ENCODE measurements at places on chromosomes 3 and 15.
A peak's percentile ranks its signal among the peaks of the same experiment; 100 is the strongest.

DNA sequence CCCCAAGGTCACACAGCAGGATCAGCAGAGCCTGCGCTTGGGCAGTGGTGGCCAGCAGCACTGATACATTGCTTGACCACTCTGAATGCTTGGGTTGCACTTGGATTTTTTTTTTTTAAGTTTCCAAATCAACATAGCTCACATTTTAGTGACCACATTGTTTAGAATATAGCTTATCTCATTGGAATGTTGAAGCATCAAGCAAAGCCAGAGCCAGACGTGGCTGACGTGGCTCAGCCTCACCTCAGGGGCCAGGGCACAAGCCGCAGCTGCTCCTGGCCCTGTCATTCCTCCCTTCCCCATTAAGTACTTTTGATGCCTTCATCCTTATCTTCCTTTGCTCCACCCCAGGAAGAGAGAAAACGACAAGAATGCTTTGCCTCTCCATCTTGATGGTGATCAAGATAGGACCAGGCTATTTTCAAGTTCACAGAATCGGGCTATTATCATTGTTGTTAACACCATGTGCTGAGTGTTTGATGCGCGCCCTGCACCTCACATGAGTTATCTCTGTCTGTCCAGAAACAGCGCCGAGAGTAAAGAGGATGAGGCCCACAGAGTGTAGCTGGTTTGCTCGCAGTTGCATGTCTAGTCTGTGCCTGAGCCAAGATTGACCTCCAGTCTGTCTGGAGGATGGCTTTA, 75.8 kb downstream of the AAGAB start:
- no peak for DNase-seq

GRCh38 chr3:105465251-105465853, 98.6 kb downstream of the ALCAM start:
- no peak for DNase-seq

DNA sequence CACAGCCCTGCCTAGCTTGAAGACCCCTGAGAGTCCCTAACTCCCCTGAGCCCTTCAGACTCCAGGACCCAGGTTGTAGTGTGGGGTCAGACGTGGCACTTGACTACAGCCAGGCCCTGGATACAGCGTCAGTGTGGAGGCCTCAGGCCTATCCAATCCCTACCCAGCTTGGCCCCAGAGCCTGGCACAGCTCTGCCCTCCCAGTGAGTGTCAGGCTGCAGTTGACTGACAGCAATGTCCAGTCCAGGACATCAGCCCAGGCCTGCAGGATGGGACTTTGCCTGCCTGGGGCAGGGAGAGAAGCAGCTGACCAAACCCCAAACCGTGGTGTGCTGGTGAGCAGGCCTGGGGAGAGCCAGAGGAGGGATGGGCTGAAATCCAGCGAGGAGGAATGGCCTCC, 27.3 kb downstream of the KLF13 start:
- DNase-seq = no peak

GRCh38 chr3:157786618-157787017, 283.4 kb upstream of the VEPH1 start:
- no peak for DNase-seq

GRCh38 chr3:11381563-11381962, 109.4 kb downstream of the ATG7 start:
- DNase-seq = no peak

- no peak for DNase-seq
Measured at GRCh38 chr3:152615681-152616080, 219.2 kb upstream of the P2RY1 start.

GRCh38 chr3:151329363-151329762, at the start of gene P2RY13:
Gene P2RY13 (minus strand): TSS chr3:151329549. CDS start chr3:151329528, 21 bp downstream.
- DNase-seq = no peak

- no peak for DNase-seq
Measured at GRCh38 chr3:110021659-110022058, 684.3 kb upstream of the DPPA4 start.

DNA sequence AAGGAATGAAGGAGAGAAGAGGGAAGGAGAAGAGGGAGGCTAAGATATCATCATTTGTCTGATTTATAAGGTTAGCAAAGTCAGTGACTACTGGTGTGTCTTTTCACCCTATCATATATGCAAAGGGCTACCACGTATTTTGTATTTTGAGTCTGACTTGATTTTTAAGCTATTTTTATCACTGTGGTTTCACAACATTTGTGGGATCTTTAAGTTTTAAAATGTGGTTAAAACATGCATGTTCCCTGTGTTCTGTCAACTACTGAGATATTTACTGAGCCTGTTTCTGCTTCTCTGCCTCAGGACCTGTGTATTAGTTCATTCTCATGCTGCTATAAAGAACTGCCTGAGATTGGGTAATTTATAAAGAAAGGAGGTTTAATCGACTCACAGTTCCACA, 22.5 kb upstream of the SPTSSB start:
- DNase-seq = no peak

DNA sequence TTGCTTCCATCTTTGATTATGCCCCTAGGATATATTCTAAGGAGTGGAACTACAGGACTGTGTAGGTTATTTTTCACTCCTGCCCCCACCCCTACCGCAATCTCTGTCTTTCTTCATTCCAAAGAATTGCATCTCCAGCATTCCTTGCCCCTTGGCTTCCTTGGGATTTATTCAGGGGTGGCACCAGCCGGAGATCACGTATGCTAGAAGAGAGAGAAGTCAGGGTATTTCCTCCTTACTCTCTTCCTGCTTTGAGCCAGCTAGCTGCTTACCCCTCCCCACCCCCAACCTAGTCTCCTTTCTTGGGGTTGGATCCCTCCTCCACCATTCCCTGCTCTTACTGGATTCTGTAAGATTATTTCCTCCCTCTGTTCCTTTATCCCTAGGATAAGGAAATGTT, 35.0 kb upstream of the DENND4A start:
- DNase-seq = no peak

GRCh38 chr3:65347166-65347565, 659.4 kb upstream of the ADAMTS9 start:
- DNase-seq = no peak

- DNase-seq = no peak
Measured at GRCh38 chr15:58684751-58685150, 64.8 kb downstream of the ADAM10 start.

- DNase-seq = no peak
Measured at GRCh38 chr3:114499976-114500375, 206.1 kb downstream of the TIGIT start.

DNA sequence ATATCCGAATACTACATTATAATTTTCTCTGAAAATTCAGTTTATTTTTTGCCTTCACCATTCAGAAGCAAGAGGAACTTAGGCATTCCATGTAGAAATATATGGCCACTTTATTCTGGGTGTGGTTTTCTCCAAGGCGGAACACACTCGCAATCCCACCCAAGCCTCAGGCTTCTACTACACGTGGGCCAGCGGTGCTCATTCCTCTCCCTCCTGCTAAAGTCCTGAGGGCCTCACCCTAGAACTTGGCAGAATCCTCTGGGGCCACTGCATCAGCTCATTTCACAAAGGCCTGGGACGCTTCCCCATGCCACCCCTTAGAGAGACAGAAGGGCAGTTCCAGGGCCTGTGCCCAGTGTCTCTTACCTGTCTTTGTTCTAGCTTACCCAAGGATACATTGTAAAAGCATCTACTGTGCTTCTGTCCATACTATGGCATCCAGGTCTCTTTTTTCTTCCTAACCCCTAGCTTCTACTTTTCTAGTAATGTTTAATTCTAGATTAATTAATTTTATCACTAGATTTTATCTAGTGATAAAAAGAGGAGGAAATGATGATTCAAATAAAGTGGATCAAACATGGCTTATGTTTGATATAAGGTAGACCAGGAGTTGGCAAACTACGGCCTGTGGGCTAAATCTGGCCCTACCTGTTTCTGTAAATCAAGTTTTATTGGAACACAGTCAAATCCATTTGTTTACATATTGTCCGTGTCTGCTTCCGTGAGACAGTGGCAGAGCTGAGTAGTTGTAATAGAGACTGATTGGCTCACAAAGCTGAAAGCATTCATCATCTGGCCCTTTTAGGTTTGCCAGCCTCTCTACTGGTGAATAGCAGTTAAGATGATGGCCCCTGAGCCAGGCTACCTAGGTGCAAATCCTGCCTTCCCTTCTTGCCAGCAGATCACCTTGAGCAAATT, 29.8 kb downstream of the LARS2 start:
- no peak for DNase-seq

GRCh38 chr15:51642696-51643095, 20.1 kb upstream of the DMXL2 start:
- DNase-seq = no peak

GRCh38 chr15:26066896-26067295, 203.8 kb upstream of the ATP10A start:
- no peak for DNase-seq

- no peak for DNase-seq
Measured at GRCh38 chr15:85025516-85026251, 44.0 kb downstream of the PDE8A start.

DNA sequence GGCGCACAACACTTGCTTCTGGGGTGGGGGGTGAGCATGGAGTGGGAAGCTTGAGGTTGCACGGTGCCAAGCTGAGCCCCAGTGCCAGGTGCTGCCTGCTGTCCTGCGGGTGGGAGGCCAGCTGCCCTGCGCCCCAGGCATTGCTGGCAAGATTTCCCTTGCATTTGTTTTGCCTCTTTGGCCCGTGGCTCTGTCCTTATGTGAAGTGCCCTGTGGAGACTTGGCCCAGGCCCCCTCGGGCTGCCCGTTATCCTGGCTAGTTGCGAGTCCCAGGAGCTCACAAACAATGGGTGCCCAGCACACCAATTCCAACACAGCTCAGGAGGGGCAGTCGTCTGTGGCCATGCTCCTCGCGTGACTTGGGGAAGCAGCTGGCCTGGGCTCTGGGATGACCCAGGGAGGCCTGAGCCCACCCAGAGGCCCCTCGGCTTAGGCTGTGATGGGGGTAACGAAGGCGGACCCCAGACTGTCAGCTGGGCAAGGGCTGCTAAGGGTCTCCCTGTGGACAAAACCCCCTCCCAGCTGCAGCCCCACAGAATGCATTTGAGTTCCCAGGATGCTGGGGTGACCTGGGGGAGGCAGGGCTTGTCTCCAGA, 5.9 kb downstream of the C3orf22 start:
- no peak for DNase-seq

GRCh38 chr3:72015463-72015862, 230.5 kb upstream of the PROK2 start:
- DNase-seq = no peak

DNA sequence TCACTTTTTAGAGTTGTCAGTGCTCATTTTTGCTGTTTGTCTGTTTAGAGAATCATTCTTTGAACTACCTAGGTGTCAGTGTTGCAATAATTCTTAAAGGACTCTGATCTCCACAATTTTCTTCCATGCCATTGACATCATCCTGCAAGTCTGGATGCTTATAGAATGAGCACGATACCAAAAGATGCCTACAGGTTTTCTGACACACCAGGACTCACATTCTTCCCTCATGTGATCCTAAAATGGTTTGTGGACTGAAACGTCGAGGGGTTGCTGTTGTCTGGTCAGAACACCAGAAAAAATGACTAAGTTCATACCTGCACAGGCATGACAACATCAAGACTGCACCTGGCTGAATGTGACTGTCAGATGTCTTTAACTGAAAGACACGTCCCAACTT, 95.9 kb downstream of the SEMA5B start:
- DNase-seq = no peak

GRCh38 chr3:50267280-50267913, 1.6 kb upstream of the SEMA3B start:
- no peak for DNase-seq

- DNase-seq = no peak
Measured at GRCh38 chr3:112647122-112647521, 6.2 kb upstream of the CCDC80 start.

- peak; percentile 36 for DNase-seq
Measured at GRCh38 chr15:64651601-64652191, 123.7 kb downstream of the RBPMS2 start.

DNA sequence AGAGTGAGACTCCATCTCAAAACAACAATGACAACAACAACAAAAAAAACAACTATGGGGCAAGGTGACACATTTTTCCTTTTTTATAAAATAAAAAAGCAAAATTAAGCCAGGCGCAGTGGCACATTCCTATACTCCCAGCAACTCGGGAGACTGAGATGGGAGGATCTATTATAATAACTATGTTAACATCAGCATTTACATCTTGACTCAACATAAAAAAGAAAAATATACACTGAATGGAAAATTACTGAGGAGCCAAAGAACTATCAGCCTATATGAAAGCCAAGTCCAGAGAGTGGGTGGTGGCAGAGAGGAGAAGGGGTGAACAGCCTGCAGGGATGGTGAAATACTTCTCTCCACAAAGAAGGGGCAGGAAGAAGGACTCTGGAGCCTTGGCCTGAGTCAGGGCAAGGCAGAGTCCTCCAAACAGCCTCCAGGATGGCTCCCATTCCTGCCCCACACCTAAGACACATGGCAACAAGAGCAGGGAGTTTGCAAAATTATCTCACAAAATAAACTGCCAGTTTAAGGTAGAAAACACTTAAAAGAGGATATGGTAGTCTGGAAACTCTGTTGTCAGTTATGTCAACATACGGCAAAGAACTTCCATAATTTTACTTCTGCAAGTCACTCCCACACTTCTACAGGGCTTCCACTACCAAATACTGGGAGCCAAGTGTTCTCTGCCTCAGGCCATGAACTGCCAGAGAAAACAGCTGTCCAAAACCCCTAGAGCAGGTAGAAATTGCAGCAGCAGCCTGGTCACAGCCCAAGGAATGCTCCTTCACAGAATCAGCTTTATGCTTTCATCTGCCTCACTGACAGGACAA, 25.9 kb downstream of the HSPBAP1 start:
- DNase-seq = no peak
